Posterior vena cava (tissue), 2 donors: ENCODE measurements at places on chromosomes 2 and 18. TPM values are rescaled to one million over a fixed set of nuclear protein-coding genes. Genes with fewer than 3 reads are reported as not detected.

GRCh38 chr2:45330637-45331409, 280.2 kb downstream of the SRBD1 start:
- no peak for DNase-seq

GRCh38 chr2:95349568-95350322, 52.6 kb downstream of the KCNIP3 start:
- DNase-seq: peak; percentile 74

Gene CNGA3
- total RNA-seq: 0.38 TPM

- DNase-seq: no peak
Observed at GRCh38 chr2:86229221-86229620, 30.0 kb downstream of the MRPL35 start.

Gene GALR1
- total RNA-seq: under 0.01 TPM

- DNase-seq: no peak
Observed at GRCh38 chr2:46163098-46163430, 134.1 kb upstream of the EPAS1 start.

Gene PPP1R1C
- total RNA-seq: 0.93 TPM

Gene CMPK2
- 4.9 TPM for total RNA-seq
